ENCODE measurements at places on chromosomes 12 and 14.

DNA sequence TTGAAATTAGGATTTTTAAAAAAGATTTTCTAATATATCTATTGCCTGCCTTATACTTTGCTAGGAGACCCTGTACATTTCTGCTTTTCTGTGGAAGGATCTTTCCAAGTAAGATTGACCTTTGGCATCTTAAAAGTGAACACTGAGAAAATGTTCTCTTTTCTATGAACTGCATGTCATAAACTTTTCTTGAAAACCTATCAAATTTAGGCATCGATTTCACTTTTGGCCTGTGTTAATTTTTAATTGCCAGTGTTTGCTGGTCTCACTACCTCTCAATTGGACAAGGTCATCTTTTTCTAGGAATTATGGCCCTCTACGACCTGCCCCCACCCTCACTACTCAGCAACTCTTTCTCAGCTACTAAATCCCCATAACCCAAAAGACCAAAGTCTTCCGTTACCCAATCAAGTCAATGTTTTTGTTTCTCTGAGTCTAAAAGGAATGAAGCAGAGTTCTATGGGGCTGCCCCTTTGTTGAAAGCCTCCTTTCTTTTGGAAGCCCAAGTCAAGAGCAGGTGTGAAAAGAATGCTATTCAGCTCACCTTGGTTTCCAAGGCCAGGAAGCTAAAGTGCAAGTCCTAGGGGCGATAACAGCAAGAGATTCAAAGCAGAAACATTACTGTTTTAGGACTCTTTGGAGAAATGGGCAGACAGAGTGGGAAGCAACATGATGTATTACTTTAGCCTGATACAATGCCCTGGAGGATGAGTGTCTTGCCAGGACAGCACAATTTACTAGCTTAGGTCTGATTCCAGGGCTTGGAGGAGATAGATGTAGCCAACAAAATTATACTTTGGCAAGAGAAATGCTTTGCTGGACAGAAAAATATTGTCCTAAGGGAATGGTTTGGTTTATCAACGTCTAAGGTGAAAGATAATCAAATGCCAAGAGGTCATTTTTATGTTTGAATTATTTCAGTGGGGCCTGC lies 55.0 kb downstream of the IGF1 start:
- no peak for DNase-seq

GRCh38 chr14:71317385-71318096 lies 410.3 kb downstream of the PCNX1 start:
- DNase-seq, result no peak

GRCh38 chr14:104096751-104097700 lies 11.5 kb downstream of the ASPG start:
- DNase-seq, result no peak

DNA sequence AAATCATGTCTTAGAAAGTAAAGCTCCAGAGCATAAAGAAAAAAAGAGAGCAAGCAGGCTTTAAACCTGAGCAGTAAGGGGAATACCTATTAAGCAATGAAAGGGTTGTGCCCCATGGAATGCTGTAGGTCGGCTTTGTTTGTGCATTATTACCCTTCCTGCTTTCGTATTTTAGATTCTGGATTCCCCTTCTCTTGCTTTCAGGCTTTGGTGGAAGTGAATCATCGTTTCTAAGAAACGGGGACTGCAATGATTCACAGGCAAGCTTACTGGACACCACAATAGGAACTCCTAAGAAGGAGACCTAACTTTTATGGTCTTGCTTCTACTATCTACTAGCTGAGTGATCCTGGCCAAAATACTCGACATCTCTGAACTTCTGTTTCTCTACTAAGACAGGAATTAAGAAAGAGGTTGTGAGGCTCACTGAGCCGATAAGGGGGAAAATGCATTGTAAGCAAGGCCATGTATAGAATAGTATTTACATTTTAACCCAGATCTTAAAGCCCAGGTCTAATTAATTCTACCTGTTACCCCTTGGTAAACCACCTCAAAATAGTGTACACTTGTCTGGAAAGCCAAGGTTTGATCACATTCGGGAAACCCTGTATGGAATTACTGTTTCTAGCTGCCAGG lies 1.2 kb upstream of the BMAL2 start:
- DNase-seq, result peak; percentile 91

DNA sequence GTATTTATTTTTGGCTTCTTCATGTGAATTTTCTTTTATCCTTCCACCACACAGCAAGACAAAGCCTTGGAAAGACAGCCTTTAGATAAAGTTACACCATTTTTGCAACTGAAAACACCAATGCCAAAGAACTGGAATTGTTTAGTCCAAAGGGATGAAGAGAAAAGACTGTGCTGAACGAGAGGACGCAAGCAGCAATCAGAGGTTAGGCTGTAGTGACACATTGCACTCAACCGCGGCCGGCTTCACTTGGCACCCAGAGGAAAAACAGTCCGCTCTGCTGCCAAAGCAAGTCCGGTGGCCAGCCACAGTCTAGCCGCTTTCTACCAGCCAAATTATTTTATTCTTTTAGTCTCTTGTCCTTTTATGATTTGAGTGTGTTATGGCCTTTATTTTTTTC lies 49.1 kb upstream of the KCNJ8 start:
- no peak for DNase-seq

Data from fibroblast of skin of right quadriceps (primary cell).